Left lung (tissue), 14 donors: ENCODE measurements at places on chromosomes 6 and 20.

DNA sequence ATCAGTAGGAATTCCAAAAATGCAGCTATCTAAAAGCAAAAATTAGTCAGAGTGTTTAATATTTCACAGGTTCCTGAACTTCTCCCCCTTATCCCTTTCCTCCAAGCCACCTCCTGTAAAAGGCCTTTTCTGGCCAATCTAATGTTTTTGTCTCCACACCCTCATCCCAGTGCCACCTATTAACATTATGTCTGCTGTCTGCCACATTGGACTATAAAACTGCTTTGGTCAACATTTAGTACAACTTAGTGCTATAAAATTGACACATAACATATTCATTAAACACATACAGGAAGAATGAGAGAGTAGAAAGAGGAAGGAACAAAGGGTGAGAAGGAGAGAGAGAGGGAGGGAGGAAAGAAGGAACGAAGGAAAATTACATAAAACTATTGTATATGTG lies 47.7 kb downstream of the MMUT start:
- no peak for DNase-seq

DNA sequence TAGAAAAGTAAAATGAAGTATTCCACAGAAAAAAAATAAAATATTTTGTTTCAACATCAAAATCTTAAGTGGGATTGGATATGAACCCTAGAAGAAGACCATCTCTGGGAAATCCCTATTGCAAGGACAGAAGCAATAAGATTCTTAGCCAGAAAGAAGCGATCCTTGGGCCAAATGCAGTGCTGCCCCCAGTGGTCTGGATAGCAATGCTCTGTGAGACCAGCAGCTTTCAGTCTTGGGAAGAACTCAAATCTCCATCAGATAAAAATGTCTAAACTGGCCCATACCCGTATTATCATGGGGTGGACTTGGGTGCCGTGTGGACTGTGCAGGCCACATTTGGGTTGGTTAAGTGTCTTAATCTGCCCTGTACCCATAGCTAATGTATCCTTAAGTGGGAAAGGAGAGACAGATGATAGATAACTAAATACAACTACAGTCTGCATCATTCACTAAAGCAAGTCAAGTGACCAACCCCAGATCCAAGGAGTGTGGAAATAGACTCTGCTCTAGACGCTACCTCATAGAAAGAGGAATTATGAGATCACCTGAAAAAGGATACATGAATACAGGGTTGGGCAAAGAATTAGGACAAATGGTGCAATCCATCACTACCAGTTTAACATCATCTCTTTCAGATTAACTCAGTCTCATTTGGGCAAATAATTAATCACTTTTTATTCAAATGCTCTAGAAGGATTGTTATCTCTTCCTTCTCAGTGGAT lies 38.9 kb upstream of the SNAP25 start:
- no peak for DNase-seq

DNA sequence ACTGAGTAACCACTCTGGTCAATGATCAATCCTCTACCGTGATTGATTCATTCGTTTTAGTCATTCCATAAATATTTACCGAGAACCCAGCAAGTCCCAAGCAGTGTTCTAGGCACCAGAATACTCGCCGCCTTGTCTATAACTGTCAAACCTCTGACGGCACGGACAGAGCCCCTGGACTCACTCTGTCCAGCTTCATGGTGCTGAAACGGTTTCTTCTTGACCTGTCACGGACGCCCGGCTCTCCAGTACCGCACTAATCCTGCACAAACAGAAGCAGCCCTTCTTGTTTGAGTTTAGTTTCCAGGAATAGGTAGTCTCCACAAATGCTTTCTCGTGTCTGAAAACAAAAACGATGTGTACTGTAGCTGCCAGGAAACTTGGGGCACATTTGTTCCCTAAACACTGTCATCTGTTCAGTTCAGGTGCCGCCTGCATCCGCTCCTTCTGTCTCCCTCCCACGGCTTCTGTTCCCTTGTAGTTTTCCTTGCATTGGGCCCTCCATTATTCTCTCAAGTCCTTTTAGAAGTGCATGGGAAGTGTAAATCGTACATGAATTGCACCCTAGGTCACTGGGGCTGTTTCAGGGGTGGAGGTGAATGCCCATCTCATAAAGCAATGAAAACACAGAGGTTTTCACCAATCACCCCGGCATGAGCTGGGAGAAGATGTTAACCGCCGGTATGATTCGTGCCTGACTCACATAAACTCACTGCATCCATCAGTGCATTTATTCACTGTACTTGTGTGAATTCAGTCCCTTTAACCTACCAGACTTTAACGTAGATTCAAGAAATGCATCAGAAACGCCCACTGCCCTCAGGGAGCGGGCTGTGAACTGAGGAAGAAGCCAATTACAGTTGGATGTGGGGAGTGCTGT lies 209.3 kb upstream of the CDH4 start:
- DNase-seq: no peak

- no peak for DNase-seq
Observed at GRCh38 chr6:97189767-97190166, 93.2 kb downstream of the MMS22L start.

GRCh38 chr6:27287751-27288135 lies 24.3 kb downstream of the POM121L2 start:
- no peak for DNase-seq

GRCh38 chr6:150176152-150176551 lies 33.3 kb downstream of the PPP1R14C start:
- DNase-seq: peak; percentile 44
